ENCODE measurements at places on chromosomes 3 and 15. TPM values are rescaled to one million over a fixed set of nuclear protein-coding genes. Genes with fewer than 3 reads are reported as not detected.
A peak's percentile ranks its signal among the peaks of the same experiment; 100 is the strongest.

Gene KBTBD8
- total RNA-seq, result 1.1 TPM

Gene NDN
- 89.0 TPM for total RNA-seq

Gene TMEM40
- not detected for total RNA-seq

Gene VPS33B
- total RNA-seq, result 5.3 TPM

Gene LRRN1
- 1.7 TPM for total RNA-seq

Gene IMPG2
- total RNA-seq, result 0.65 TPM

Gene ERICH6
- total RNA-seq, result 0.41 TPM

Gene ATXN7
- 21.0 TPM for total RNA-seq

Gene SLC28A1
- not detected for total RNA-seq

Gene CADPS
- total RNA-seq, result 0.57 TPM

GRCh38 chr3:12489832-12490231, 5.6 kb downstream of the TSEN2 start:
- DNase-seq, result peak; percentile 45

- no peak for DNase-seq
Measured at GRCh38 chr3:71956716-71957115, 171.8 kb upstream of the PROK2 start.

DNA sequence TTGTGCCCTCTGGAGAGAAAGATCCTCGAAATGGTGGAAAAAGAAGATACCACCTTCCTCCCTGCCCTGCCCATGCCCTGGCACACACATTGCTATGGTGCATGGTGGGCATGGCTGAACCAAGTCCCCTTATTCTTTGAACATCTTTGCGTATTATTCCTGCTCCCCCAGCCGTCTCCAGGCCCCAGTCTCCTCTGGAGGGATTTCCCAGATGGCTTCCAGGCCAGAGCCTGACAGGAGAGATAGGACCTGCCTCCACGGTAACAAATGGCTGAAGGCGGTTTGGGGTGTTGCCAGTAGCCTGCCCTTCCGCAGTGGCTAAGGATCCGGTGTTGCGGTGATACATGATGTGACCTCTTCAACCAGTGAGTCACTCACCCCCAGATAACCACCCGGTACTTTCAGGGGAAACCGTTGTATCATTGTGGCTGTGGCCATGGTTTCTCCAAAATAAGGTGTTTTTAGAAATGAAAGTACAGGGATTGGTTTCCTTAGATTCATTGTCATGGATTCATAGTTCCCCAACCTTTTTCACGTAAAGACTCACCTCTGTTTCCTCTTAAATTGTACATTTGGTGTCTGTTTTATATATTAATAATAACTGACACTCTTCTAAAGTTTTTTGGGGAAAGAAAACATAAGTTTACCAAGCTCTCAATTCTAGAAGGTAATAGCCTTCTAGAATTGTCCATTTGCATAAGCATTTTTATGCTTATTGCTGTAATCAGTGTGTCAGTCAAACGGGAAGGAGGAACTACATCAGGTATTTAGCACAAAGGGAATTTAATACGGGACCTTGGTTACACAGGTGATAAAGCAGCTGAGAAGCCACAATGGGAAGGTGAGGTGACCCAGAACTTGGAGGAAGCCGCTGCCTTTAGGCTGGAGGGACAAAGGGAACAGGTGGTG, 25.9 kb downstream of the SMAD3 start:
- peak; percentile 96 for DNase-seq

DNA sequence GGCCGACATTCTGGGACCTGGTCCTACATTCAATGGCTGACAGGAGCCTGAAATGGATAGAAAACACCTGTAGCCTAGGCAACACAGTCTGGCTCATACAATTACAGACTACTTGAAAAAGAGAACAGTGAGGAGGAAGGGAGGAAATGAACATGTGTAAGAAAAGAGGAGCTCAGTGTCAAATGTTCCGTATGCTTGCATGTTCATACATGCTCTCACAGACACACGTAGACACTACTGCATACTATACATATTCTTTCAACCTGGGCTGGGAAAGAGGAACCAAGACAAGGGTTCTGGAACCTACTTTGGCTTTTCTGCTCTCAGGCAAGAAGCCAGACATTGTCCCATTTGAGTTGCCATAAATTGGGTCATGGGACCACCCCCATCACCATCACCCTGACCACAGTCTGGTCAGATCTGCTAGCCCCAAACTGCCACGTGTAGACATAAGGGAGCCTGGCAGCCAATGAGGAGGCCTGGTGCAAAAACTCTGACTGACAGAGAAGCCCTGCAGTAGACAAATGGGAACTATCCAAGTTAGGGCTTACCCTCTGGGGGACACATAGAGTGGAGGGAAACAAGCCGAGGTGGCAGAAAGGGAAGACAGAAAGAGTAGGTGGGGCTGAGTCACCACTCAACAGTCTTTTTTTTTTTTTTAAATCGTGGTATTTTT, 310.0 kb downstream of the SHQ1 start:
- no peak for DNase-seq

- no peak for DNase-seq
Measured at GRCh38 chr3:43036621-43037423, 57.7 kb downstream of the GASK1A start.

- DNase-seq, result no peak
Measured at GRCh38 chr3:2511356-2511755, 412.7 kb downstream of the CNTN4 start.

DNA sequence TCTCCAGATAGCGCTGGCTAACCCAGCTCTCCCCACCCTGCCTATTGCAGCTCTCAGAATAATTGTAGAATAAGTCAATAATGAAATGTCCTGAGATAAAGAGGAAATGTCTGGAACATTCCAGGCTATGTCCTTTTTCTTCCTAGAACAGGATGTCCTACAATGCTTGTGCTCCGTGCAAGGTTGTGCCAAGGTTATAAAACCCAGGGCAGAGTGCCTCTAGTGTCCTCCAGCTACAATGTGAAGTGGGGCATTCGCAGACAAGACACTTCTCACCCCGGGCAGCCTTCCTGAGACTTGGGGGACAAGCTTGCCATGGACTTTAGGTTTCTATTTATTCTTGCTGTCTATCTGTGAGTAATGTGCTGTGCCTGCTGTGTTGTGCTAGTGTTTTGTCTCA, 900.6 kb downstream of the TUSC7 start:
- no peak for DNase-seq

GRCh38 chr3:14471690-14472089, 68.5 kb downstream of the GRIP2 start:
- DNase-seq, result no peak

DNA sequence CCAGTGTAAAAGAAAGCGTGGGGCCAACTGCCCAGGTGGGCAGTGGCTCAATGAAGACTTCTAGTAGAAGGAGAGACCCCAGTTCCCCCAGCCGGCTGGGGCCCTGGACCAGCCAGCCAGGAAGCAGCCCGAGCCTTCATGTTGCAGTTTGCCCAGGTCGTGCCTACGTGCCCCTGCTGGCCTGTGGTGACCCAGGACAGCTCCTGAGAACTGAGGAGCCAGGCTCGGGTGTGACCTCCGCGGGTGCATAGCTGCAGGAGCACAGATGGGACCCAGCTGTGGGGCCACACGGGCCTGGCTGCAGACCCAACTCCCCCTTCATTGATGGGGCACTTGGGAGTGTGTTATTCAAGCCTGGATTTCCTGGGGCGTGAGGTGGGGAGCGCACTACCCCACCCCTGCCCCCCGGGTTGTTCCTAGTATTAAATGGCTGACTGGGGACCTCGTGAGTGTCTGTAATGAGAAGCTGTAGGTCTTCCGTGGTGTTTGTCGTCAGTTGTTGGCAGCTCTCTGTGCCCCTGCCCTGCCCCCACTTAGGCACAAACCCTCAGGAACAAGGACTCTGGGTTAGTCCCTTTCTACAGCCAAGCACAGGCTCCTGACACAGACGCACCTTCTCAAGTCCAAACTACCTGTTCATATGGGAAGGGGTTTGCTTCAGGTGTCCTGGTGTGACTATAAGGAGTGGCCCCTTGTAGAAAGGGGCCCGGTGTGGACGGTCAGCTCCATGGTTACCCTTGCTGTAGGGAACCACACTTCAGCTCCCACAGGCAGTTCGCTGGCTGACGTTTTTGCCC, 39.1 kb downstream of the IDH2 start:
- DNase-seq, result no peak

- no peak for DNase-seq
Measured at GRCh38 chr3:6168256-6168655, 692.7 kb upstream of the GRM7 start.

- DNase-seq, result no peak
Measured at GRCh38 chr3:185502987-185503386, 4.2 kb upstream of the TMEM41A start.

- no peak for DNase-seq
Measured at GRCh38 chr3:139364549-139364948, 20.7 kb downstream of the MRPS22 start.

DNA sequence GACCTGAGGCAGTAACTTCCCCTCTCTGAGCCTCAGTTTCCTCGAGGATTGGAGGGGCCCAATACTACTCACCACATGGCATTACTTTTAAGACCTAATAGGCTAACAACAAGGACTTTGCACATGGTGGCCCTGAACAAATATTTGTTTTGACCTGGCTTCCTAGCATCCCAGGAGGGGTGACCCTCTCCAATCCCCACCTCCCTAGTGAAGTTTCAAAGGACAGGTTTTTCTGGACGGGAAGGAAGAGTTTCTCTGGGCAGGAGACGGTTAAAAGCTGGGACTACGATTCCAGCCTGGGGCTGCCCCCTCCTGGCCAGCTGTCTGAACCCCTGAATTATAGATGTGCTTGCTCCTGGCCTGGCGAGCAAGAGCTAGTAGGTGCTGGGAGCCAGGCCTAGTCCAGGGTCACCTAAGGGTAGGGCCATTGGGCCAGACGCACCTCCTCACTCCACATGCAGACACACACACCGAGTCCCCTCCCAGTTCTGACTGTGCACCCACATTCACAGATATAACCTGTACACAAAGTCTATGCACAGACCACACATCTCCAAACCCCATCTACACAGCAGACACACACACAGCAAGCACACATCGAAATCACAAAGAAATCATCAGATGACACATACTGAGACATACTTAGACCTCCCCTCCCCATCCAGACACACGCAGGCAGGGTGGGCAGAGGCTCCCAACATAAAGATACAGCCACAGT, 2.7 kb upstream of the ISL2 start:
- no peak for DNase-seq

GRCh38 chr3:174216946-174217718, 642.0 kb upstream of the NAALADL2 start:
- DNase-seq, result no peak

- DNase-seq, result no peak
Measured at GRCh38 chr3:50435371-50436113, 67.9 kb downstream of the CACNA2D2 start.

- DNase-seq, result no peak
Measured at GRCh38 chr3:106797461-106797860, 579.8 kb upstream of the CCDC54 start.

- no peak for DNase-seq
Measured at GRCh38 chr3:107985496-107985895, 105.3 kb downstream of the CD47 start.

DNA sequence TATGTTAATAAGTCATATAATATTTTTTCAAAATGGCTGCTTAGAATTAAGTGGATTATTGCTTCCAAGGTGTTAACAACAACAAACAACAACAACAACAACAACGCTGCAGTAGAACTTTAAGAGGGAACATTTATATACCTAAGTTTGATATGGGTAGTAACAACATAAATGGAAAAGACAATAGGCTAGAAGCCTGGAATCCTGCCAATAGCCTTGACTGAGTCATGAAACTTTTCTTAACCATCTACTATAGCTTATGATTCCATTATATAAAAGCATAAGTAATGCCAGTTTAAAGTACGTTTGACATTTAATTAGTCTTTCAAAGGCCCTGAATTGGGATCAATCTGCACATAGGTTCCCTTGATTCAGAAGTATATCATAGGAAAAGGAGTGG, 31.2 kb downstream of the SATB1 start:
- DNase-seq, result peak; percentile 41

- DNase-seq, result peak; percentile 80
Measured at GRCh38 chr3:172673210-172673679, 37.6 kb downstream of the NCEH1 start.

- peak; percentile 77 for DNase-seq
Measured at GRCh38 chr3:143897576-143898295, 49.5 kb upstream of the SLC9A9 start.

- peak; percentile 79 for DNase-seq
Measured at GRCh38 chr3:122974764-122975162, 52.8 kb downstream of the SEMA5B start.

DNA sequence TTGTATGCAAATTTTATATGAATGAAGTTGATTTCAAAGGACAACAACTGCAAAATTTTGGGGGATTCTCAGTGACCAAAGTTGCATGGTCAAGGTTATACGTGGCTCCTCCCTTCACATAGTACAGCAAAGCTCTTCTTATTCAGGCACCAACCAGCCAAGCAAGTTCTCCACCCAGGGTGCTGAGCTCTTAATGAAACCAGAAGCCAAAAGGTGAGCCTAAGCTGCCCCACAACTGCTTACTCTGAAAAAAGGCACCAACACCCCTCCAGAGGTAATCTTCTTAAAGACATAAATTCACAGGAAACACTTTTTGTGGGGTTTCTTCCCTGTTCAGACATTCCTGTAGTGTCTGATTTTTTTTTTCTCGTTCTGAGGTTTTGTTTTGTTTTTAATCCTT, 106.1 kb upstream of the GMNC start:
- no peak for DNase-seq

- DNase-seq, result no peak
Measured at GRCh38 chr3:125310623-125311081, 64.5 kb downstream of the ZNF148 start.

- no peak for DNase-seq
Measured at GRCh38 chr3:128351546-128351945, 115.1 kb downstream of the DNAJB8 start.
